Retina (tissue), 1 donor: ENCODE measurements at places on chromosomes 1 and 21.

- DNase-seq: no peak
Measured at GRCh38 chr1:192880231-192880630, 71.4 kb downstream of the RGS2 start.

GRCh38 chr1:240282061-240282830 lies 190.6 kb downstream of the FMN2 start:
- no peak for DNase-seq

DNA sequence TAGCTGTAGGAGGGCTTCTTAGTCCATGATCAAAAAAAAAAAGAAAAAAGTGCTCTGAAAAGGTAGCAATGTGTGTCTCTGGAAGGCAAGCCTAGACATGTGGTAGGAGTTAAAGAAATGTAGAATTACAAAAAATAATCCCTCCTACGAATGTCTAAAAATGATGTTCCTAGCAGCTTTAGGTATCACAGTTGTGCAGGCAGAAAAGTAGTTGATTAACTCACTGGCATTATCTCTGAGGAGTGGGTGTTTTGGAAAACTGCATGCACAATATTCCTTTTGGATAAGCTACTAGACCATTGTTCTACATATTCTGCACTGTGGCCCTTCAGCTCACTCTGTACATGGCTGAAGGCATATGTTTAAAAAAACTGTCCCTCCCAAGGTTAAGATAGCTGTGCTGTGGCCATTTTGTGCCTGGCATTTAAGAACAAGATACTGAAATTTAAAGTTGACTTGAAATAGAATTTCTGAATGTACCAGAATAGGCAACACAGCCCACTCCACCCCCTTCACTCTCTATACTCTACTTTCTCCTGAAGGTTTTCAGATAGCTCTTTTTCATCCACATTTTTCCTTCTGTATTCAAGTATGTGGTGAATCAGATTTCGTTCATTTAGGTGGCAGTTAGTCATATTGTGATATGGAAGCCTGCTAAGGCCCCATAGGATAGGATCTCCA lies 463.9 kb upstream of the LRRC7 start:
- no peak for DNase-seq

- no peak for DNase-seq
Measured at GRCh38 chr1:107840725-107841124, 124.3 kb downstream of the VAV3 start.

DNA sequence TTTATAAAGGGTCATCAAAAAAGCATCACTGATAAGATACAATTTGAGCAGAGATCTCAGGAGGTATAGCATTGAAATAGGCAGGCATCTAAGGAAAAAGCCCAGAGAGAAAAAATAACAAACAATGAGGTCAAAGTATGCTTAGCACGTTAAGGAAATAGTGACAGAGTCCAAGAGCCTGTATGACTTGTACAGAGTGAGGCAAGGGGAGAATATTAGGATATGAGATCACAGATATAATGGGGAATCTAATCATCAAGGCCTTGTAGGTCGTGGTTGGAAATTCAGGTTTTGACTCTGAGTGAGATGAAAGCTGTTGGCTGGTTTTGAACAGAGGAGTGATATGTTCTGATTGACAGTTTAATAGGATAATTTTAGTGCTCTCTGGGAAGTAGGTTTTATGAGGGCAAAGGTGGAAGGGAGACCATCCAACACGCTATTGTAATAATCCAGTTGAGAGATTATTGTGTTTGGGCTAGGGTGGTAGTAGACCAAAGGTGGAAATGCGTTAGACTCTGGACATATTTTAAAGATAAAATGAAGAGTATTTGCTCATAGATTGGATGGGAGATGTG lies 644.6 kb upstream of the TMPRSS15 start:
- DNase-seq: no peak

DNA sequence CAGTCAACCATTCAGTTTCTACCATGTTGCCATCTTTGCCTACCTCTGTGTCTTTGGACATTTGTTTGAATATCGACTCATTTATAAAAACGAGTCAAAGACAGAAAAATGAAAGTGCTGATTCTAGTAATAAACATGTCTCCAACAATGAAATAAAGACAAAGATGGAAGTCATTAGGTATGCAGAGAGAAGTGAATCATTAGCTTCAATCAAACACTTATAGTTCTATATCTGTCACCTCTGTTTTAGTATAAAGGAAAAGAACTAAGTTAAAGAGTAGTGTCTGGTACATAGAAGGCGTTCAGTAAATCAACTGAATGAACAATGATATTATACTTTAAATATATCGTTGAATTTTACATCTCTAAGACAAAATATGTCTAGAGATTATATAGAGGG lies 1.7 kb upstream of the TSPAN2 start:
- no peak for DNase-seq

DNA sequence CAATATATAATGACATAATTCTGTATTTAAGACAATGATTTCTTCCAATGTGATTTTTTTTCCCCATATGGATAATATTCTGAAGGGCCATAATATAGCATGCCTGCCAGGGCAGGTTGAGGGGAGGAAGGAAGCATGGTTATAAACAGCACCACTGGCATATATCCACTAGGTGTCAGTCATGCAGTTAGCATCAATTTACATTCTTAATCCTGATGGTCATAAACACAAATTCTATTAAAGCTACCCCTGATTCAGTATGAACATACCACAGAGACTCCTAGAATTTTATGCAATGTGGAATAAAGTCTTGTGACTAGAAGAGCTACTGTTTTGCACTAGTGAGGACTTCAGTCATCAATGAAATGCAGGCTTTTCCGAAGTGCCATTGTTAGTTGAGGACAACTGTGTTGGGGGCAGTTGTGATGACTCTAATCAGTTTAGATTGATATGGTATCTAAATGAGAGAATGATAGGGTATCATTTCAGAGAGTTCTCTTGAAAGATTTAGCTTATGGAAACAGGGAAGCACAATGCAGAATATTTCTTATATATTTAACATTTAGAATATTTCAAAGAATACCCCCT lies 342.7 kb upstream of the NR5A2 start:
- peak; percentile 54 for DNase-seq

- no peak for DNase-seq
Measured at GRCh38 chr1:160640359-160641123, 6.3 kb downstream of the SLAMF1 start.

DNA sequence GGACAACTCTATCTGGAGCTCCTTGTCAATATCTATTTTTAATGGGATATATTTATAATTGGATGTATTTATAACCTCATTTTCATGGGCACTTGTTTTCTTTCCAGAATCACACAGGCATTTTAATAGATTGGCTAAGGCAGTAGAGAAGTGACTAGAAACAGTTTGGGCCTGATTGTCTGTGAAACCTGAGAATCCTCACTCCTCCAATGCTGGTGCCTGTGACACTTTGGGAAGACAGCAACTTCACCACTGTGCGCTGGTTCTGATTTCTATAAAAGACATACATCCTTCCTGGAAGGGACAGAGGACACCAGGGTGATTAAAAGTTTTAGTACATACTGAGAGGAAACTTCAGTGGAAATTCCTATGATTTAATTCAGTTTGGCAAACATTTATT lies 39.6 kb upstream of the RXRG start:
- DNase-seq: no peak

DNA sequence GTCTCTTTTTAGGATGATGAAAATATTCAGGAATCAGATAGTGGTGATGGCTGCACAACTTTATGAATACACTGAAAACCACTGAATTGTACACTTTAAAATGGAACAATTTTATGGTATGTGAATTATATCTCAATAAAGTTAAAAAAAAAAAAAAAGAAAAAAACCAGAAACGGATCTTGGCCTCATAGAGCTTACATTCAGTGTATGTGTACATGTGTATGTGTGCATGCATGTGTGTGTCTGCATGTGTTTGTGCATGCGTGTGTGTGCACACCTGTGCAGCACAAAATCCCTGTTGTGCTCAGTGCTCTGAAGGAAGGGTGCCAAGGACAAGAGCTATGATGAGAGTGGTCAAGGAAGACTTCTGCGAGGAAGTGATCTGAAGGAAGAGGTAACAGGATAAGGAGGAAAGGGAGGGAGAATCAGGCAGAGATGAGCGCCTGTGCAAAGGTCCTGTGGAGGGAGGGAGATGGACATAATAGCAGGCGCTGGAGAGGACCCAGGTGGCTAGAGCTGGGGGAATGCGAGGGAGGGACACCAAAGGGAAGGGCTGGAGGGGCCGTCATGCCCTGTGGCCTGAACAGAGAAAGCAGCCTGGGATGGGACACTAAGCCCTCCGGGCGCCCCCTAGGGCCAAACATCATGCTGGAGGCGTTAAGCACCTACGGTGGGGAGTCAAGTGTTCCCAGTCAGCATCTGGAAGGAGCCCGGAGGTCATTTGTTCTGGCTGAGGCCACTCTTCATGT lies 25.2 kb downstream of the NKAIN1 start:
- DNase-seq: no peak
